CD4-positive, alpha-beta T cell treated with Interleukin-21 for 1 hour (primary cell): ENCODE measurements at places on chromosomes 4 and X.

GRCh38 chr4:108166441-108167315 lies 2.1 kb downstream of the LEF1 start:
- DNase-seq: peak; percentile 57

- DNase-seq: peak; percentile 90
Measured at GRCh38 chrX:18674788-18675735, 3.2 kb upstream of the RS1 start.

- no peak for DNase-seq
Measured at GRCh38 chr4:3683744-3684421, 82.3 kb upstream of the ADRA2C start.

DNA sequence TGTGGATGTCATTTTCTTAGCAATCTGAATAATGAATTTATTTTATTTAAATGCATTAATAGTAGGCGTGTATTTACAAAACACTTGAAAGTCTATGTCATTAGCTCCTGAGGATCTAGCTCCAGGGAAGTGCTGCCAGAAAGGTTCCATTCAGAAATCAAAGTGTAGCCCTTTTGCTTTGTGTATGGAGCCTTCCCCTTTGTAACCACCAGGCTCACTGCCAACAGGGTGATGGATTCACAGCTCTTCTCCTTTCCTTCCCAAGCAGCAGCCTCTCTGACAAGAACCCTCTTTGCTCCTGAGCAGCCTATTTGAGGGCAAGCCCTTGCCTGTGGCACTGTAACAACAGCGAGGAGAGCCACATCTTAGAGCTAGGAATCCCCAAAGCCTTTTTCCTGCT lies 286.0 kb upstream of the RASGEF1B start:
- DNase-seq: no peak

- DNase-seq: no peak
Measured at GRCh38 chr4:22712529-22712928, 19.8 kb downstream of the GBA3 start.

DNA sequence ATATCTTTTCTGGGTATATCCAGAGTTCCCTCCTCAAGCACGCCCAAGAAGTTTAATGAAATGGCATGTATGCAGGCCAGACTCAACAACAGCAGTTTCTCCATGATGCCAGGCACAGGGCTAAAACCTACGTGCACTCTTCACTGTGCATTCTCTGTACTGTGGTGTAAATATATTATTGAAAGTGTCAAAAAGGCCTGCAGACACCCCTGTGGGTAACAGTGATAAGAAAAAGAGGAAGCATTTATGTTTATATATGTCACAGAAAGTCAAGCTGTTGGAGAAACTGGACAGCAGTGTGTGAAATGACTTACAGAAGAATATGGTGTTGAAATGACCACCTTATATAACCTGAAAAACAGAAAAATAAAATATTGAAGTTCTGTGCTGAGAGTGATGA lies 29.6 kb upstream of the DCAF8L1 start:
- no peak for DNase-seq

DNA sequence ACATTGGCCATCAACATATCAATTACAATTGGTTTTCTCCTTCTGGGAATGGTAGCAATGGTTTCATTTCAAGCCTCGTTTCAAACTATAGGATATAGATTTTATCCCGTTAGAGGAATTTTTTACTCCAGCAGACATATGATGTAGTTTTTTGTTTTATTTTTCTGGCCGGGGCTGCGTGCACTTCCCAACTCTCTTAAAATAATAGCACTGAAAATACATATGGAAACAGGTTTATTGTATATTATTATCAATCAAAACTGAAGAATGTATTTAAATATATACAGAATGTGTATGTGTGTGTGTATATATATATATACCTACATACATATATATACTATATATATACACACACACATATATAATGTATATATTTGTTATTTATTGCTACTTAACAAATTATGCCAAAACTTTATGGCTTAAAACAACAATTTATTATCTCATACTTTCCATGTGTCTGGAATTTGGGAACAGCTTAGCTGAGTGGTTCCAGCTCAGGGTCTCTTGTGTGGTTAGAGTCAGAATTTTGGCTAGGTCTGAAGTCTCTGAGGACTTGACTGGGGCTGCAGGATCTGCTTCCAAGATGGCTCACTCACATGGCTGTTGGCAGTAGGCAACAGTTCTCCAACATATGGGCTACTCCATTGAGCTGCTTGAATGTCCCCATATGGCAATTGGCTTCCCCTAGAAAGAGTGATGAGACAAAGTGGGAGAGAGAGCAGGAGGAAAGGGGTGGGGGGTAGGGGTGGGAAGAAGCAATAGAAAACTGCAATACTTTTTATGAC lies 314.1 kb downstream of the PPP1R2C start:
- no peak for DNase-seq
